ENCODE measurements at places on chromosomes 11 and 22. TPM values are rescaled to one million over a fixed set of nuclear protein-coding genes. Genes with fewer than 3 reads are reported as not detected.

OR52K1 gene
- total RNA-seq = not detected

SLC22A25 gene
- total RNA-seq = not detected

FAM180B gene
- total RNA-seq = 0.18 TPM

MMP13 gene
- total RNA-seq = not detected

AGBL2 gene
- total RNA-seq = 5.2 TPM

OR8D1 gene
- total RNA-seq = not detected

All from T-helper 2 cell treated with Interferon-gamma antibody and Interleukin-4, amounts not matched to agents 100 ng/mL and 5 ng/mL, for 36 hours (primary cell).